ENCODE measurements at places on chromosomes 1 and 21. TPM values are rescaled to one million over a fixed set of nuclear protein-coding genes. Genes with fewer than 3 reads are reported as not detected.

MAP10 gene
- not detected for total RNA-seq

FAM43B gene
- total RNA-seq = 4.4 TPM

KCNJ15 gene
- total RNA-seq = not detected

PEX10 gene
- 21.9 TPM for total RNA-seq

WDR64 gene
- total RNA-seq = not detected

DNA sequence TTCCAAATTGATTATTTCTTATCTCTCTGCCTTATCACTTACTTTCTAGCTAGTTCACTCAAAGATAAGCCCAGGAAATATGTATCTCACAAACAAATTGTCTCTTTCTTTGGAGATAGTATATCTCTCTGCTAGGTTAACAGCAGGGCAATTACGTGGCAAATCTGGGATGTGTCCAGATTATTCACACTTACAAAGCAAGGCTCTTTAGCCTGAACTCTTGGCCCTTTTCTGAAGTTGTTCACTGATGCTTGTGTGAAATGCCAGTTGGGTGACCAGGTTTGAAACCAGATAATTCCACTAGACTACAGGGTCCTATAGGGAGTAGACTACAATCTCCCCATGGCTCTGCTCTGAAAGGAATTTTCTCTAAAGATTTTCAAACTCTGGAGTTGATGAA, 30.8 kb upstream of the FAM78B start:
- H3K36me3 ChIP-seq = no peaks in the 10 kb centered on the region
- DNase-seq = no peak
- no peak overlapping the region for H3K4me3 ChIP-seq
- H3K4me1 ChIP-seq = no peaks in the 10 kb centered on the region

DNA sequence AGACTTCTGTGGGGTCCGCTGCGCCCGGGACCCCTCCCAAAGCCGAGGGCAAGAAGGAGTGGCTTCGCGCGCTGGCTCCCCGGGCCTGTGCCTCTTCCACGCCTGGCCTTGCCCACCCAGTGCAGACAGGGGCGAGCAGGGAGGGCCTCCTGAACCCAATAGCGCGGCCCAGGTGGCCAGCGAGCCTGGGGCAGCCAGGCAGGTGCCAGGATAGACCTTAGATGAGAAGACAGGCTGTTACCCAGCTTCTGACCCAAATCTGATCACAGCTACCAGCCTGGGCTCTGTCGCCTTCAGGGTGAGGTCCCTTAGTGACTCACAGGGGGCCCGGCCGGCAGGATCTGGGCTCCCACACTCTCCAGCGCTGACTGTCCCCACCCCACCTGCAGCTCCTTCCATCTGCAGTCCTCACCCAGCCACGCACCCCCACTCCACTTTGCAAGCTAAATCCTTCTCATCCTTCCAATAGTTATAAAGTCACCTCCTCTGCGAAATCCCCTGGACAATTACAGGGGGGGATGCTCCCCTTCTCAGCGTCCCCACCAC, 9.6 kb downstream of the CLEC20A start:
- H3K36me3 ChIP-seq = no peaks in the 10 kb centered on the region
- no peaks in the 10 kb centered on the region for H3K4me1 ChIP-seq
- no peak overlapping the region for H3K27ac ChIP-seq
- H3K4me3 ChIP-seq = no peak overlapping the region

- no peak overlapping the region for H3K4me3 ChIP-seq
- DNase-seq = no peak
- peaks cover 2% of the 10 kb centered on the region for H3K36me3 ChIP-seq
- no peaks in the 10 kb centered on the region for H3K27me3 ChIP-seq
Observed at GRCh38 chr1:164838786-164839185, 279.8 kb downstream of the PBX1 start.

- DNase-seq = no peak
- no peak overlapping the region for H3K4me3 ChIP-seq
- H3K4me1 ChIP-seq = peaks cover 11% of the 10 kb centered on the region
- no peak overlapping the region for H3K27ac ChIP-seq
- H3K27me3 ChIP-seq = no peaks in the 10 kb centered on the region
Observed at GRCh38 chr1:245241526-245242130, 86.8 kb downstream of the KIF26B start.

- H3K4me3 ChIP-seq = no peak overlapping the region
- H3K27ac ChIP-seq = no peak overlapping the region
- no peak for DNase-seq
- peaks cover 26% of the 10 kb centered on the region for H3K4me1 ChIP-seq
- no peaks in the 10 kb centered on the region for H3K36me3 ChIP-seq
- H3K27me3 ChIP-seq = no peaks in the 10 kb centered on the region
Observed at GRCh38 chr1:94254073-94254810, 16.9 kb upstream of the ARHGAP29 start.

DNA sequence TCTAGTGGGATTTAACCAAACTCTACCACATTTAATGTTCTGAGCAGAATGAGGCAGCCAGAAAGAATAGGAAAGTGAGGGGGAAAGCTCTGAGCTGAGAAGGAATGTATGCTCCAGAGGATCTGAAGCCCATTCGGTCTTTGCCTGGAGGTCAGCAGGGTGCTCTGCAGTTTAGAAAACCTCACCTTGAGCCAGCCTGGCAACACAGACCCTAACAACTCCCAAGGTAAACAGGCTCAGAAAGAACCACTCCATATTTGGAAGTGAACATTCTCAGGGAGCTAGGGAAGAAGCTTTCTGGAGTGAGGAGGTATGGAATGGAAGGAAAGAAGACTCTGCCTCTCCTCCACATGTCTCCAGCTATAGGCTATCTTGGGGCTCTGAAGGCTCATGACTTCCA, 398.8 kb downstream of the SEC16B start:
- no peaks in the 10 kb centered on the region for H3K27me3 ChIP-seq
- H3K36me3 ChIP-seq = no peaks in the 10 kb centered on the region
- H3K4me1 ChIP-seq = no peaks in the 10 kb centered on the region
- H3K27ac ChIP-seq = no peak overlapping the region
- no peak overlapping the region for H3K4me3 ChIP-seq
- DNase-seq = no peak

DNA sequence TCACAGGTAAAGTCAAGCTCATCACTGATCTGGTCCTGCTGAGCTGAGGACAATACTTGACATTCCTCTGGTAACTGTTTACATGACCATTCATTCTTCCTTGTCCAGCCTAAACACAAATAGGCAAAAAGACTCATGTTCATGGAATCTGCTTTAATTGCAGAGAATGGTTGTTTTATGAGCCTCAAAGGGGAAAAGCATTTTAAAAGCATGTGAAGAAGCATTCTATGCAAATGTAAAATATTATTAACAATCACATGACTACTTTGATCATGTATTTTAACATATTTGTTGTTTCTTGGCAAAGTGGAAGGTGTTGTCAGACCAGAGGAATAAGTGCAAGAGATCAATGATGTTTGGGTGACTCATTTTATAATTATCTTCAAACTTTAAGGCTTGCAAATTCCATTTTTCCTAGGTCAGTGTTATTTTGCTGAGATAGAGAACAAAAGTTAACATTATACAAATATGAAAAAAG, 133.7 kb downstream of the RUNX1 start:
- H3K27ac ChIP-seq = no peak overlapping the region
- no peak overlapping the region for H3K4me3 ChIP-seq
- no peak for DNase-seq
- peaks cover 7% of the 10 kb centered on the region for H3K4me1 ChIP-seq
- no peaks in the 10 kb centered on the region for H3K36me3 ChIP-seq

DNA sequence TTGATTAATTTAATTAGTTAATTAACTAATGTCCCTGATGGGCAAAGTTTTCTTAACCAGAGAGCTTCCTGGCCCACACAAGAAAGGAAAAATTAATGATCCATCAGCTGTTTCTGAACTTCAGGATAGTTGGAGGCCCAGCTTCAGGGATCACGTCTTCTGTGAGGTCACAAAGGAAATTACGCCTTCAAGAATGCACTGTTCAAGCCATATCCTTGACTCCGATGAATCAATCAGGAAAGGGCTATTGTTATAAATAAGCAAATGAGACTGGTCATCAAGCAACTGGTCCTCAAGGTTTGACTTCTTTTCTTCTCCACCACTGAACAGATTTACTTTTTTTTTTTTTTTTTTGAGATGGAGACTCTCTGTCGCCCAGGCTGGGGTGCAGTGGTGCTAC, 40.6 kb downstream of the TCP10L start:
- H3K27ac ChIP-seq = no peak overlapping the region
- DNase-seq = no peak
- H3K4me3 ChIP-seq = no peak overlapping the region
- no peaks in the 10 kb centered on the region for H3K36me3 ChIP-seq
- H3K27me3 ChIP-seq = no peaks in the 10 kb centered on the region
- no peaks in the 10 kb centered on the region for H3K4me1 ChIP-seq

DNA sequence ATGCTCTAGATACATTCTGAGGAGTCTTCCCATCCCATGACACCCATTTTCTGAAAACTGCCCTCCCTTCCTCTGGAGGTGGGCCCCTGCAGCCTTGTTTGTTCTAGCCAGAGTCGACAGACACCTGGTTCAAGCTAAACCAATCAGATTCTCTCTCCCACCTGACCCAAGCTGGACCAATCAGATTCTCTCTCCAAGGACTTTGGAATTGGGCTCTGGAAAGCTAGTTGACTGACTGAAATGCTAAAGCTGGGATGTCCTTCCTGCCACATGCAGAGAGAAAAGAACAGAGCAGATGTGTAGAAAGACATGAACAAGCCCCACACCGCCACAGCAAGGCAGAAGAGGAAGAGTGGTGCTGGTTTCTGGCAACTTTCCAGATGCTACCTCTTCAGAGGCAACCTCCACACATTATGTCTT, 24.6 kb downstream of the ASAP3 start:
- H3K4me1 ChIP-seq = peaks cover 7% of the 10 kb centered on the region
- DNase-seq = peak; percentile 69
- no peaks in the 10 kb centered on the region for H3K27me3 ChIP-seq
- H3K4me3 ChIP-seq = no peak overlapping the region
- H3K36me3 ChIP-seq = no peaks in the 10 kb centered on the region

DNA sequence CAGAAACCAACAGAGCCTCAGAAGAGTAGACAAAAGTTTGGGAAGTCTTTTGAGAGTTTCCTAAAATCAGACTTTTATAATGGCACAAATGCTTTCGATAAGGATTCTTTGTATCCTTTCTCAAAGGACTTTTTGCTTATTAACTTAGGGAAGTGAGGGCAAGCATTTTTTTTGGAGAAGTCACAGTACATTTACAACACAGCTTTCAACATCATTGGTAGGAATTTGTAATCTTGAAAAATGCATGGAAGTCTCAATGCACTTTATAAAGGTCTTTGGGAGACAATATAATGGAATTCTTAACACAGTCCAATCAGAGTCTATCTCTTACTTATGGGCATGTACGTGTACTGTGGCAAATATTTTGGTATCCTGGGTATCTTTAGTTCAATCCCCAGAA, 325.8 kb upstream of the NR5A2 start:
- DNase-seq = no peak
- H3K27ac ChIP-seq = no peak overlapping the region
- no peaks in the 10 kb centered on the region for H3K27me3 ChIP-seq
- no peaks in the 10 kb centered on the region for H3K36me3 ChIP-seq

GRCh38 chr1:41354956-41355355, 6.3 kb upstream of the FOXO6 start:
- no peak overlapping the region for H3K27ac ChIP-seq
- H3K4me3 ChIP-seq = no peak overlapping the region
- H3K36me3 ChIP-seq = no peaks in the 10 kb centered on the region
- no peak for DNase-seq

DNA sequence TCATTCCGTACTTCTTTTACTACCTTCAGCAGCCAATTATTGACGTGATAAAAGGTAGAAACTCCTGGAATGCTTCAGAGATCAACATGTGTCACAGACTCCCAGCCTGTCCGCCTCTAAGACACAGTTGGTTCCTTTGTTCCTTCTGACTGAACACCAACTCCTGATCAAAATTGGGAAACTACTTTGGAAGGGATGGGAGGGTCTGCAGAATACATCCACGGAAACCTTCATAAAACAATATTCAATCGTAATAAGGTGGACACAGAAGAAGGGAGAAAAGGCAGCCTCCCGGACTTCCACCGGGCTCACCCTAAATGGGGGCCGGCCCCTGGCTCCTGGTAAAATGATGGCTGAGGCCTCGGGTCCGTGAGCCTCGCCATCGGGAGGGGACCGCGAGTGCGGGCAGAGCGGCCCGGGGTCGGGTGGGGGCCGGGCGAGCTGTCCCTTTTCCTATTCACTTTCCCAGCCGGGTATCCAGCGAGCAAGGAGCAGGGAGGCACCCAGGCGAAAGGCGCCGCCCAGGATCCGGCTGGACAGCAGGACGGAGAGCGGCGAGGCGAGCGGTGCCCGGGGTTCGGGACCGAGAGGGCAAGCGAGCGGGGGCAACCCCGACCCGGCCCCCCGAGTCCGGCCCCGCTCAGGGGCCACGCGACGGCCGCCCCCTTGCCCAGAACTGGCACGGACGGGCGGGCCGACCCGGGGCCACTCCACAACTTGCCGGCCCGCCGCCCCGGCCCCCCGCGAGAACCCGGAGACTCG, 805 bp downstream of the NRIP1 start:
- peak; percentile 57 for DNase-seq
- peak overlapping the region; percentile 85 for H3K4me3 ChIP-seq
- no peaks in the 10 kb centered on the region for H3K27me3 ChIP-seq
- H3K27ac ChIP-seq = peak overlapping the region; percentile 83
- no peaks in the 10 kb centered on the region for H3K36me3 ChIP-seq
- H3K4me1 ChIP-seq = peaks cover 30% of the 10 kb centered on the region

GRCh38 chr21:35988416-35989137, 71.7 kb downstream of the SETD4 start:
- no peaks in the 10 kb centered on the region for H3K36me3 ChIP-seq
- H3K27me3 ChIP-seq = no peaks in the 10 kb centered on the region
- no peak for DNase-seq
- no peak overlapping the region for H3K4me3 ChIP-seq

DNA sequence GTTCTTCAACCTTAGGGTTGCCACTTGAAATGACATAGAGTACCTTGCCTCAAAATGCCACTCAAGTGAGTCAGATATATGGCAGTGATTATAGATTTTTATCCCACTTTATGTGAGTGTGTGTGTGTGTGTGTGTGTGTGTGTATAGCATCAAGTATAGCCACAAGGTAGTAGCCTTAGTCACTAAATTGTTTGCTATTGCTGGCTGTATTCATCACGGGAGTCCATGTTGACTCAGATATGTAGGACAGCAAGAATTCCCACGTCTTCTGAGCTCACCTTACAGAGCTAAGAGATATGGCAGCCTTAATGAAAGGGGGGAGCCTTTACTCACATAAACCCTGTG, 9.3 kb downstream of the ETS2 start:
- H3K27ac ChIP-seq = peak overlapping the region; percentile 35
- H3K4me3 ChIP-seq = no peak overlapping the region
- no peak for DNase-seq
- H3K36me3 ChIP-seq = peaks cover 16% of the 10 kb centered on the region
- no peaks in the 10 kb centered on the region for H3K27me3 ChIP-seq
- peaks cover 8% of the 10 kb centered on the region for H3K4me1 ChIP-seq

GRCh38 chr1:105483436-105483835, 1573.0 kb upstream of the PRMT6 start:
- no peak overlapping the region for H3K4me3 ChIP-seq
- no peak for DNase-seq
- H3K4me1 ChIP-seq = no peaks in the 10 kb centered on the region
- H3K27me3 ChIP-seq = no peaks in the 10 kb centered on the region

GRCh38 chr1:153357853-153358690, at the start of gene S100A9:
Gene S100A9, plus strand, starts transcription at chr1:153357854. Its CDS starts 430 bp downstream, at chr1:153358284.
- DNase-seq = no peak
- no peaks in the 10 kb centered on the region for H3K27me3 ChIP-seq
- no peak within 1 kb of the TSS for H3K27ac ChIP-seq
- peaks cover 9% of the 10 kb centered on the region for H3K4me1 ChIP-seq
- H3K4me3 ChIP-seq = no peak within 1 kb of the TSS
- H3K36me3 ChIP-seq = no peaks in the 10 kb centered on the region
